Hypothalamus (tissue), 51 donors: ENCODE measurements at places on chromosomes 5 and 9.
A peak's percentile ranks its signal among the peaks of the same experiment; 100 is the strongest.

DNA sequence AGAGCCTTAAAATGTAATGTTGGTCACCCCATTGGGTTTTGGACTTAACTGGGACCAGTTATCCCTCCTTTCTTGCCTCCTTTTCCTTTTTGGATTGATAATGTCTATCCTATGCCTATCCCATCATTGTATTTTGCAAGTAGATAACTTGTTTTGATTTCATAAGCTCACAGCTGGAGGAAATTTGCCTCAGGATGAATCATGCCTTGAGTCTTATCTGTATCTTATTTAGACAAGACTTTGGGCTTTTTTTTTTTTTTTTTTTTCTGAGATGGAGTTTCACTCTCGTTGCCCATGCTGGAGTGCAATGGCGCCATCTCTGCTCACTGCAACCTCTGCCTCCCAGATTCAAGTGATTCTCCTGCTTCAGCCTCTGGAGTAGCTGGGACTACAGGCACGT is 443.3 kb downstream of the DNAH5 start:
- DNase-seq = no peak

- DNase-seq = no peak
These were observed 1168.2 kb downstream of the CDH12 start for GRCh38 chr5:21684992-21685391.

GRCh38 chr5:174326372-174326771 is 280.9 kb downstream of the NSG2 start:
- DNase-seq = no peak

- DNase-seq = no peak
These were observed 40.9 kb downstream of the VAV2 start for GRCh38 chr9:133951265-133951664.

GRCh38 chr5:159552751-159553150 is 222.5 kb upstream of the IL12B start:
- no peak for DNase-seq

DNA sequence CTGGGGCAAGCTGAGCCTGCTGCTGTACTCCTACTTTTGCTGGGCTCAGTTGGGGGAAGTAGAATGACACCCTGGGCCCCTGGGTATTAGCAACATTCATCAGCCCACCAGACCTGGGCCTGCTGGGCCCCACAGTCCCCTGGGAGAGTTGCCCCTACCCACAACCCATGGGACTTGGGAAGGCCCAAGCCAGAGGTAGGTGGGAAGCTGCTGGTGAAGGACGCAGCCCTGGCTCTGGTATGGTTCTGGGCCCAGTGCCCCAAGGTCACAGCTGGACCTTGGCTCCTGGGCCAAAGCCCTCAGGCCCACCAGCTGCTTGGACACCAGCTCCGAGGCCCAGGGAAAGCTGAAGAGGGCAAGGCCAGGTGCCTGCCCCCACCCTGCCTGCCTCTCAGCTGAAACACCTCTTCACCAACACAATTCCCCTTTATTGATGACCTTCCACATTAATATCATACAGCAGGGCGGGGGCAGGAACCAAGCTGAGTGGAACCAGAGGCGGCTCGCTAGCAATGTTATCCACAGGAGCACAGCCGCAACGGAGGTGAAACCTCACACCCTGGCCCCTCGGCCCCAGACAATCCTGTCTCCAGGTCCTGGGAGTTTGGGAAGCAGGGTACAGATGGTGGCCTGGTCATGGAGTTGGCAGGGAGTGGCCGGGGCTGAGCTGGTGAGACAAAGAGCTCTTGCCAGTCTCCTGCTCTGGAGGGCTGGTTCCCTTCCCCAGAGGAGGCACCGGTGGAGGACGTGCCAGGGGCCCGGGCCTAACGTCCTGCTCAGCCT is 13.7 kb downstream of the DOLPP1 start:
- no peak for DNase-seq

- DNase-seq = no peak
These were observed at the start of gene CFAP90 for GRCh38 chr5:7850395-7851239. Gene CFAP90 (minus strand): TSS chr5:7851133. CDS start chr5:7851021, 112 bp downstream.

DNA sequence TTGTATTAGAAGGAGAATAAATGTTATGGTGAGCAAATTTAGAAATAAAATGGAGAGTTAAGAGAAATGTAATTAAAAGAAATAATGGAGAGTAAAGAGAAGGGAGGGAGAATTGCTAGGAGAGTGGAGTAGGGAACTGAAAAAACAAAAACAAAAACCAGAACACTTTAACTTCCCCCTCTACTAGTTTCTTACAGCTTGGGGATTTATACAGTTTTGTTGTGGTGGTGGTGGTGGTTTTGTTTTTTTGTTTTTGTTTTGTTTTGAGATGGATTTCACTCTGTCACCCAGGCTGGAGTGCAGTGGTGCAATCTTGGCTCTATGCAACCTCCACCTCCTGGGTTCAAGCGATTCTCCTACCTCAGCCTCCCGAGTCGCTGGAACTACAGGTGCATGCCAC is 322.4 kb downstream of the TMEM167A start:
- no peak for DNase-seq

DNA sequence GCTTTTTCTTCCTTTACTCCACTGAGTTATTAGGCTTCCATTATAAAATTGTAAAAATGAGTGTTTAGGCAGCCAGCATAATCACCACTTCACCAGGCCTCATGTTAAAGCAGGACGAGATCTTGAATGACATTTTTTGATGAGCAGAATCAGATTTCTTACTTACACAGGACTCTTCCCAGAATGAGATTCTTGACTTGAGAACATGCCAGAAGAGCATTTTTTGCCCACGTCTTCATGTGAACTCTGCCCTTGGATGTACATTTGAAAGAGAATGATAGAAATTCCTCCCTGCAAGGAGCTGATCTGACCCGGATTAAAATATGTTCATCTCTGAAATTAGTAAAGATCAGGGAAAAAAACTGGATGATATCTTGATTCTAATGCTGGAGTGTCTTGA is 212.1 kb upstream of the ADRA1B start:
- DNase-seq = no peak

DNA sequence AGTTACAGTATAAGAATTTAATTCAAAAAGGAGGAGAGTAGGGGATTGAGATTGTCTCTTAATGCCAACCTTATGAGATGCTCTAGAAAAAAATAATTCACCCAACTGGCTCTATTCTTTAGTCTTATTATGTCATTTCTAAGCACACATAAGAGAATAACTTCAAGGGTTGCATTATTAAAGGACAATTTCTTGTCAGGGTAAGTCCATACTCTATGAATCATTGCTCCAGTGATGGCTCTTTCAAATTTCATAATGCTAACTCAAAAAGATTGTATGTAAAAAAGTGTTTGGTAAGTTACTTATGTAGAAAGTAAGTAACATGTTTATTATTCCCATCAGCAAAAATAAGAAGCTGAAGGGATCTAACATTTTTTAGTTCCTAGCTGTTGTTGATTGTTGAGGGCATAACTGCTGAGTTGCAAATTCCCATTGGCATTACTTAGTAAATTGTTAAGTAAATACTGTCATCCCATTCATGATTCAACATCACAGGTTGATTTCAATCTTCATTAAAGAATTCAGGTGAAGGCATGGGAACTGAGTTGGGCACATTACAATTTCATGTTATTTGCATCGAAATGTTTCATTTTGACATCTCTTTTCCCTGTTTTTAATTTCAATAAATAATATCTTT is 28.6 kb downstream of the ALDH1A1 start:
- DNase-seq = no peak

GRCh38 chr9:87327575-87328125 is 170.0 kb upstream of the DAPK1 start:
- no peak for DNase-seq

DNA sequence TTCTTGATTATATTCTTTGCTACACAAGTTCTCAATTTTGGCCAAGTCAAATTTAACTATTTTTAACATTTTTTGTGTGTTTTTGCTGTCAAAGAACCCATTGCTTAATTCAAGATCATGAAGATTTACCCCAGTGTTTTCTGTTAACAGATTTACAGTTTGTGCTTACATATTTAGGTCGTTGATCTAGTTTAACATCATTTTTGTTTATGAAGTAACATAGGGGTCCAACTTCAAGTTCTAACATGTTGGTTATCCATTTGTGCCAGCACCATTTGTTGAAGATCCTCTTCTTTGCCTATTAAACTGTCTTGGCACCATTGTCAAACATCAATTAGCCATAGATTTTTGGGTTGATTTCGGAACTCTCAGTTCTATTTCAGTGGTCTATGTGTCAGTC is 71.0 kb downstream of the CCDC192 start:
- no peak for DNase-seq

- no peak for DNase-seq
These were observed 110.0 kb downstream of the PSAT1 start for GRCh38 chr9:78406933-78407332.

DNA sequence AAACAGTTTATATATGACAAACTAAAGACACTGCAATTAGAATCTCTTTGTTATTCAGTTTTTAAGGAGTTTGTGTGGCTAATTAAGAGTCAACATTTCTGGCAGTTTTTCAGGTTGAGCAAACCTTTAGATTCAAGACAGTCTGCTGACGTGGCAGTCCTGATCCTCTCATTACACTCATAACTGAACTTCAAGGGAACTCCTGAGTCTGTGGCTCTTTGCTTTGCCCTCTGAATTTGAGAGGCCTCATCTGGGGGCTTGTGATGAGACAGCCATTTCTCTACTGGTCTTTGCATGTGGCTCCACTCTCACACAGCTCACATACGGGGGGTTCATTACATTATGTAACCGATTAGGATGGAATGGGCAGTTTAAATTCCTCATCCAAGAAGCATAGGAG is 182.9 kb upstream of the MEF2C start:
- no peak for DNase-seq

- DNase-seq = no peak
These were observed 88.3 kb downstream of the FSTL4 start for GRCh38 chr5:133523961-133524586.

DNA sequence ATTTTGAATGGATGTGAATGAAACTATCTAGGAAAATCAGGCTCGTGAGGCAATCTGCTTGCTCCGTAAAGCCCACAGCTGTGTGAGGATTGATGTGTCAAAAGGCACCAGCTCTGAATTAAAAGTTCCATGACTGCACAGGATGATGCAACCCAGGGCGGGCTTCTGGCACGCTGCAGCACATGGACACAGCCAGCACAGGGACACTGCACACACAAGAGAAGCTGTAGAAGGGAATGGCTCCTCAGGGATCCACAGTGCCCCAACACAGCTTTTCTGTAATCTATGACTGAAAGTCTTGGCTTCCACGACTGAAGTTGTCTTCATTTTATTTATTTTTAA is 151.0 kb downstream of the GCNT1 start:
- no peak for DNase-seq

DNA sequence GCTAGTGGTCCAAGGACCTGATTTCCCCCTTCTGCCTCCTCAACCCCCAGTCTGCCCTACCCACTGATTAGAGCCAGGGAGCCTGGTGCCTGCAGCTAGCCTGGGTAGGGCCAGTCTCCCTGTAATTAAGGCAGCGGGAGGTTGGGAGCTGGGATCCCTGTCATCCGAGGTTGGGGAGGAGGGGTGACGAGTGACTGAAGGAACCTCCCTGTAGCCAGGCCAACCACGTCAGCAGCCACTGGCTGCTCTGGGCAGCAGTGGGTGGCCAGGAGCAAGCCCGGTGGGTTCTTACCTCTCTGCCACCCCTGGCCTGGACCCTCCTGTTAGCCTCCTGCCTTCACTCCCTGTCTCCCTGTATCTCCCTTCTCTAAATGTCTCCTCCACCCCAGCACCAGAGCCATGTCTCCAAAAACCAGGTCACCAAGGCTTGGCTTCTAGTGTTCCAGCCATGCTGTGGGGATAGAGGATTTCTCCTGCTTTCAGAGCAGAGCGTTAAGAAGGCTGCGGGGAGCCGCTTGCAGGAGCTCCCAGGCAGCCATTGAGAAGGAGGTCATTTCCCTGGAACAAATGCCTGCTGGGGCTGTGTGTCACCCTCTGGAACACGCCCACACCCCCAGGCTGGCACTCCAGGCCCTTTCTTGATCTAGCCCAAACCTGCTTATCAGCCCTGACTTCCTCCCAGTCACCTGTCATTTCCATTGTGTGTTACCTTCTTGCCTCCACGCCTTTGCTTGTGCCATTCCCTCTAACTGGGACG is 65.0 kb upstream of the GGTA1 start:
- no peak for DNase-seq

GRCh38 chr5:71899865-71900342 is 180.8 kb downstream of the CARTPT start:
- DNase-seq = no peak

DNA sequence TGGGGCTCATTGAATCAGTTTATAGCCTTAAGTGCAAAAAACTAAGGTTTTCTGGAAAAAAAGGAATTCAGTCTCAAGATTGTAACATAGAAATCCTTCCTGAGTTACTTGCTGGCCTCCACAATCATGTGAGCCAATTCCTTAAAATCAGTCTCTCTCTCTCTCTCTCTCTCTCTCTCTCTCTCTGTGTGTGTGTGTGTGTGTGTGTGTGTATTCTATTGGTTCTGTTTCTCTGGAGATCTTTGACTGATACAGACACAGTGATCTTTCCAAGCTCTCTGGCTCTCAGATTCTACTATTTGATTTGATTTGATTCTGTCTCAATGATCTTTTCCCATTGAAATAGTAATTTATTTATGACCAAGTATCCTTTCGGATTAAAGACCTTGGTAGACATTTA is 74.6 kb downstream of the CFAP95 start:
- DNase-seq = no peak

- DNase-seq = no peak
These were observed 7.6 kb upstream of the SLC30A5 start for GRCh38 chr5:69086206-69086605.

- no peak for DNase-seq
These were observed 41.4 kb downstream of the DAB2IP start for GRCh38 chr9:121692606-121693387.

GRCh38 chr5:138641547-138642298 is 66.5 kb upstream of the HSPA9 start:
- peak; percentile 73 for DNase-seq

- no peak for DNase-seq
These were observed 49.1 kb downstream of the NDST1 start for GRCh38 chr5:150556859-150557508.

GRCh38 chr9:90970608-90971007 is 169.0 kb downstream of the SYK start:
- no peak for DNase-seq

DNA sequence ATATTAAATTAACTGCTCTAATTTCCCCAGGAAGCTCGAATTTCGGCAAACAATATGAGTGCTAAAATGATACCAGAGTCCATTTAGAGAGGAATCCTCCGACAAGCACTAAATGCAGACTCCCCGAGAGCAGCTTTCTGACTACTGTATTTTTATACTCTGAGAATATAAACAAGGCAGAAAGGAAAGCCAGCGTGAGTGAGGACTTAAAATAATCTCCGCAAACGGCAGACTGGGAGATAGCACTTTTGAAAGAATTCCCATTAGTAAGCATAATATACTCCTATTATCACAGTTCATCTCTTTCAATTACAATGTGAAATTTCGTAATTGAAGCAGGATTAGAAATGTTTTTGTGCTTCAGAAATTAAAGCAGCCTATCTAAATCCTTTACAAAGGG is 269.4 kb upstream of the PANK3 start:
- no peak for DNase-seq

DNA sequence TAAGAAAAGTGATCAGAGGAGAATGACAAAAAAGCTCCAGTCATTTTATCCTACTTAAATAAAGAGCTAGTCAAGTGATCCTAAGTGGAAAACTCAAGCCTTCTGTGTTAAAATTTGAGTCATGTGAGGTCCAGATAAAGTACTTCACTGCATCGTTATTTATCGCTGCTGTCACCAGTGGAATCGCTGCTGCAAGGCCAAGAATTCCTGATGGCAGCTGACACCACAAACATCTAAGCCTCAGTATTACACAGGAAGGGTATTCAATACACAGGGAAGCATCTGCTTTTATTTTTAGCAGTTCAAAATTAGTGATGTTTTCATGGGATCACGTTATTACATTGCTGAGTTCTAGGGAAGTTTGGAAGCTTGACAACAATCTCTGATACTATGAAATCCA is 190.3 kb downstream of the GOLPH3 start:
- no peak for DNase-seq
